SJSA1 (cell line): ENCODE measurements at places on chromosomes 4 and X. TPM values are rescaled to one million over a fixed set of nuclear protein-coding genes. Genes with fewer than 3 reads are reported as not detected.
A peak's percentile ranks its signal among the peaks of the same experiment; 100 is the strongest.

RNF128 gene
- not detected in 2 replicates for total RNA-seq

TLR1 gene
- 0.41 and 1.1 TPM in 2 replicates for total RNA-seq

ATP1B4 gene
- not detected in 2 replicates for total RNA-seq

- no peaks in the 10 kb centered on the region for H3K4me1 ChIP-seq
- H3K27me3 ChIP-seq = no peaks in the 10 kb centered on the region
- no peak overlapping the region for H3K27ac ChIP-seq
- no peaks in the 10 kb centered on the region for H3K36me3 ChIP-seq
- DNase-seq = no peak
Observed at GRCh38 chrX:16137416-16138107, 14.2 kb downstream of the GRPR start.

DNA sequence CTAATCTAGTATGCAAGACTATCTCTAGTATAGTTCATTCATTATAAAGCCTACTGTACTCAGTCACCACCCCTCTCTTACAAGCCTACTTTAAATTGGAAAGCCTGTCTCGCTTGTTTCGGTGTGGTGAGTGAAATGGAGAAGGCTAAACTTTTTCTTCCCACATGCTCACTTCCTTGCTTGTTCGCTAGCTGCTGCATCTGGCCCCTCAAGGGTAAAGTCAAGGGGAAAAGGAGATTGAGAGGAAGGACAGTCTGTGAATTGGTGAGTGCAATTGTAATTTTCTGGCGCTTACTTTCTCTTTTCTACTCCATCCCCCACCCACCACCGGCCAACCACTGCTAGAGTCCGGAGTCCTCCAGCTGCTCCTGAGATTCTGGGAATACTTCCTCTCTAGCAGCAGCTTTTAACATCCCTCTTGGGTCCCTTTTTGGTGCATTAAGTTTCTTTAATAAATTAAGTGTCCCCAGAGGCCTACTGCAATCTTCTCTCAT lies 12.1 kb upstream of the ARAP2 start:
- H3K36me3 ChIP-seq = no peaks in the 10 kb centered on the region
- no peaks in the 10 kb centered on the region for H3K27me3 ChIP-seq
- H3K27ac ChIP-seq = no peak overlapping the region
- H3K4me3 ChIP-seq = no peak overlapping the region
- DNase-seq = no peak
- H3K4me1 ChIP-seq = no peaks in the 10 kb centered on the region

- H3K27ac ChIP-seq = no peak overlapping the region
- no peak for DNase-seq
- H3K36me3 ChIP-seq = no peaks in the 10 kb centered on the region
- 0 out of 2 replicates have a peak, but pooled peaks cover 3% of the 10 kb centered on the region for H3K4me1 ChIP-seq
Observed at GRCh38 chr4:127538016-127538415, 94.7 kb upstream of the INTU start.

- no peaks in the 10 kb centered on the region for H3K4me1 ChIP-seq
- H3K27ac ChIP-seq = no peak overlapping the region
- no peaks in the 10 kb centered on the region for H3K27me3 ChIP-seq
- no peaks in the 10 kb centered on the region for H3K36me3 ChIP-seq
- DNase-seq = no peak
- H3K4me3 ChIP-seq = no peak overlapping the region
Observed at GRCh38 chr4:33116871-33117270, 2396.7 kb downstream of the PCDH7 start.

- no peaks in the 10 kb centered on the region for H3K36me3 ChIP-seq
- peak; percentile 7 for DNase-seq
- no peak overlapping the region for H3K4me3 ChIP-seq
- H3K4me1 ChIP-seq = peaks cover 19% of the 10 kb centered on the region
Observed at GRCh38 chrX:136779346-136779781, 1.4 kb downstream of the ARHGEF6 start.
